ENCODE measurements at places on chromosomes 5 and 9. TPM values are rescaled to one million over a fixed set of nuclear protein-coding genes. Genes with fewer than 3 reads are reported as not detected.

The KIF3A gene
- 8.4 TPM for total RNA-seq

DNA sequence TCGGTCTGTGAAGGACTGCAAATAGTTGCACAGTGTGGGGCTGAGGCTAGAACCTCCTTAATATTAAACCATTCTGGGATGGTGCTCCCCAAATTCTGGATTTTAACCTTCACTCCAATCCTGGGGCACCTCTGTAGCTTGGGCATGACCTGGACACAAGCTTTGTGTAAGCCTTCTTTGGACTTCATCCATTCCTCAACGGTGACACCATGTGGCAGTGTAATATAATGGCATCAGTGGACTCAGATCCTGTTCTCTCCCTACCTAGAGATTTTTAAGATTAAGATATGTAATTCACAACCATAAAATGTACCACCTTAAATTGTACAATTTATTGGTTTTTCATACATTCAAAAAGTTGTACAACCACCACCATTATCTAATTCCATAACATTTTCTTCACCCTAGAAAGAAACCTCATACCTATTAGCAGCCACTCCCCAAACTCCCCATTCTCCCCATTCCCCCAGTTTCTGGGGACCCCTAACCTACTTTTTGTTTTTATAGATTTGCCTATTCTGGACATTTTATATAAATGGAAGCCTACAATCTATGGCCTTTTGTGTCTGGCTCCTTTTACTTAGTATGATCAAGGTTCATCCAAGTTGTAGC lies 4.8 kb upstream of the PLGRKT start:
- no peaks in the 10 kb centered on the region for H3K36me3 ChIP-seq
- no peaks in the 10 kb centered on the region for H3K27me3 ChIP-seq
- H3K4me3 ChIP-seq = no peak overlapping the region
- no peak overlapping the region for H3K27ac ChIP-seq

The KLHL3 gene
- total RNA-seq = 27.3 TPM

GRCh38 chr5:123089914-123090660 lies 1.0 kb downstream of the PRDM6 start:
- no peak for DNase-seq
- peaks cover 70% of the 10 kb centered on the region for H3K4me1 ChIP-seq
- peak overlapping the region; percentile 40 for H3K4me3 ChIP-seq
- H3K27ac ChIP-seq = no peak overlapping the region
- no peaks in the 10 kb centered on the region for H3K27me3 ChIP-seq

GRCh38 chr5:146662229-146662628 lies 146.2 kb upstream of the GPR151 start:
- H3K4me3 ChIP-seq = no peak overlapping the region
- H3K36me3 ChIP-seq = no peaks in the 10 kb centered on the region
- no peak overlapping the region for H3K27ac ChIP-seq
- peak; percentile 63 for DNase-seq

GRCh38 chr9:101536938-101537337 lies 3.3 kb downstream of the RNF20 start:
- no peaks in the 10 kb centered on the region for H3K27me3 ChIP-seq
- no peak overlapping the region for H3K27ac ChIP-seq
- DNase-seq = no peak
- no peak overlapping the region for H3K4me3 ChIP-seq

The SLC36A3 gene
- total RNA-seq = not detected

- DNase-seq = no peak
- no peaks in the 10 kb centered on the region for H3K36me3 ChIP-seq
- H3K27ac ChIP-seq = no peak overlapping the region
- H3K27me3 ChIP-seq = no peaks in the 10 kb centered on the region
Measured at GRCh38 chr9:2317591-2317990, 302.4 kb downstream of the SMARCA2 start.

DNA sequence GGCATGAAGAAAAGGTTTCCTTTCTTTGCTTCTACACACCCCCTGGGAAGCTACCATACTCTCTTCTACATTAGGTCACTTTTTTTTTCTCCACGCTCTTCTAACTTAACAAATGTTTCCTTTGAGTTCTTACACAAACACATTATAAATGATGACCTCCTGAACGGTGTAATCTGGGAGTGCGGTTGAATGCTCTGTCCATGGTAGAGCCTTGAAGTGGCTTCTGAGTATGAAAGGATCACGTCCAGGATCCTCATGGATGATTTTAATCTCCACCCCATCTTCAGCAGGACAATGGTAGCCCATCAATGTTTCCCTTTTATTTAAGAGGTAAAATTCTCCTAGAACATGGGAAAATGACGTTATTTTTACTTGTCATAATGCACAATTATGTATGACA lies 587.3 kb downstream of the SEMA5A start:
- H3K27ac ChIP-seq = no peak overlapping the region
- no peaks in the 10 kb centered on the region for H3K27me3 ChIP-seq
- H3K36me3 ChIP-seq = no peaks in the 10 kb centered on the region
- DNase-seq = no peak
- no peak overlapping the region for H3K4me3 ChIP-seq
- H3K4me1 ChIP-seq = no peaks in the 10 kb centered on the region

GRCh38 chr5:171776770-171777759 lies 8.6 kb upstream of the SMIM23 start:
- H3K27me3 ChIP-seq = no peaks in the 10 kb centered on the region
- no peaks in the 10 kb centered on the region for H3K4me1 ChIP-seq
- no peak overlapping the region for H3K4me3 ChIP-seq
- H3K27ac ChIP-seq = no peak overlapping the region
- H3K36me3 ChIP-seq = no peaks in the 10 kb centered on the region

- H3K27ac ChIP-seq = no peak overlapping the region
- no peaks in the 10 kb centered on the region for H3K36me3 ChIP-seq
- no peaks in the 10 kb centered on the region for H3K27me3 ChIP-seq
- no peak overlapping the region for H3K4me3 ChIP-seq
Measured at GRCh38 chr5:43425983-43426382, 13.8 kb upstream of the CCL28 start.

- H3K4me1 ChIP-seq = no peaks in the 10 kb centered on the region
- no peaks in the 10 kb centered on the region for H3K36me3 ChIP-seq
- DNase-seq = no peak
- H3K27ac ChIP-seq = no peak overlapping the region
- no peaks in the 10 kb centered on the region for H3K27me3 ChIP-seq
Measured at GRCh38 chr5:18920966-18921365, 1067.0 kb downstream of the CDH18 start.
